ENCODE measurements at places on chromosomes 12 and 14. TPM values are rescaled to one million over a fixed set of nuclear protein-coding genes. Genes with fewer than 3 reads are reported as not detected.

Gene TCL1B
- not detected for total RNA-seq

Gene TAS2R50
- total RNA-seq = 3.1 TPM

Gene BICDL1
- 1.8 TPM for total RNA-seq

Gene ATP23
- total RNA-seq = 10.1 TPM

Gene RPL41
- 12,570 TPM for total RNA-seq

Gene RBMS2
- 19.2 TPM for total RNA-seq

Gene B4GALNT3
- total RNA-seq = 0.09 TPM

Gene GALNT6
- total RNA-seq = 0.74 TPM

Gene HOXC12
- not detected for total RNA-seq

Gene TMEM263
- 138 TPM for total RNA-seq

Gene SIRT4
- 3.6 TPM for total RNA-seq

Gene DNAJC22
- total RNA-seq = 1.6 TPM

Gene WIF1
- under 0.01 TPM for total RNA-seq

Gene TCTN1
- 46.3 TPM for total RNA-seq

Gene SMIM41
- total RNA-seq = 0.98 TPM

Gene CMKLR1
- total RNA-seq = not detected

Gene WNT5B
- total RNA-seq = 3.1 TPM

Gene KLRB1
- not detected for total RNA-seq
